ENCODE measurements at places on chromosomes 4 and X.
A peak's percentile ranks its signal among the peaks of the same experiment; 100 is the strongest.

GRCh38 chr4:145625677-145626622 is 6.8 kb downstream of the MMAA start:
- no peak for DNase-seq

GRCh38 chrX:43446752-43447151 is 209.3 kb upstream of the MAOA start:
- DNase-seq = no peak

GRCh38 chr4:113537628-113538027 is 223.9 kb downstream of the CAMK2D start:
- DNase-seq = no peak

DNA sequence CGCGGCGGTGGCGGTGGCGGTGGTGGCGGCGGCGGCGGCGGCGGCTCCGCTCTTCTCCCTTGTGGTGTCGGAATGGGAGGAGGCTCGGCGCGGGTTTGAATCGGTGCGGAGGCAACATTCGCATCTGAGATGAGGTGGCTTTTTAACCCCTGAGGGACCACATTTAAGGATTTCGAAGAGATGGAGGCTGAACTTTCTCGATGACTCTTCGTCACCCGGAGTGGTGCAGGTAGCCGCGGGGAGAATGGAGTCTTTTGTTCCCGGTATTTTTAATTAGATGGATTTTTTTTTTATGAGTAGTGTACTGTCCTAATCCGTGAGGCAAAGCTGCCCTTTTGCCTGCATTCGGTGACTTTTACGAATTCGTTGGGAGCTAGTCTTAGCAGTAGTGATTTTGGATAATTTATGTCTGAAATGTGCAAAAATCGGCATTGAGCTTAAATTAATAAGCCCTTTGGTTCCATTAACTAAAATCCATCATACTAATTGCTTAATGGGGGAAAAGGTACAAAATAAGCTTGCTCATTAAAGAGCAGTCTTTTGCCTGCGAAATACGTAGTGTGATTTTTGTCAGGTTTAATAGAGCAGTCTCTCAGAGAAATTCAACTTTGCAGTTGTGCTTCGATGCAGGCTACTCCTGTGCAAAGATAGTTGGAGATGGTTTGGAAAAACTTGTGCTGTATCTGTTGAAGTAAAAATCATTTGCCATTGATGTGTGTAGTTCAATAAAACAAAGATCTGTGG is 206.2 kb downstream of the TENM3 start:
- no peak for DNase-seq

DNA sequence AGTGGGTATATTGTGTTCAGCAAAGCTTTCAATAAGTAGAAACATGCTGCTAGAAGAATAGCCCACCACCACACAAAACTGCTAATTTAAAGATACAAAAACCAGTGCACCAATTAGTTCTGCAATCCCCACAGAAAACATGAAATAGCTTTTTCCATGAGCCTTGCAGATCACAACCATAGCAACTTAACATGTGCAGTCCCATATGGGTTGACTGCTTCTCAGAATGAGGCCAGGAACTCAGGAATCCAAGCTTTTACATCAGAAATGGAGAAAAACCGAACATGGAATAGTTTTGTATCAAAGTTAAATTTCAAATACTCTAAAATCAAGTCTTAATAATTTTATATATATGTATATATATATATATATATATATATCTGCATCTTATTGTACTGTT is 66.6 kb upstream of the IQCM start:
- no peak for DNase-seq

GRCh38 chr4:95506264-95506663 is 42.5 kb downstream of the UNC5C start:
- no peak for DNase-seq

- DNase-seq = no peak
Measured at GRCh38 chr4:83308672-83309071, 24.1 kb upstream of the COQ2 start.

DNA sequence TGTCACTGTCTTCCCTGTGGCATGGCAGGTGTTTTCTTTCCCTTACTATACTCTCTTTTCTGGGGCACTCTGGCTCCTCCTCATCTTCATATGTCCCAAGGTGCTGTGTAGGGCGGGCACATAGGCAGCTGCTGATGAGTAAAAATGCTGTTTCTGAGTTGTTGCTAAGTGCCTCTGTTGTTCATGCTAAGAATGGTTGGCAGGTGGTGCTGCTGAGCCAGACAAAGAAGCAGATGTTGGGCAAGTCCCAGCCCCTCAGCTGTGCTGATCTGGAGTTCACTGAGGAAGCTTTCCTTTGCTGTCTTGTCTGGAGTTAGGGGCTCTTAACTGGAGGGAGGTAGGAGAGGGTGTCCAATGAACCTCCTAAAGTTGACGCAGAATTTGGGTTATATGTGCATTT is 40.6 kb downstream of the HADH start:
- peak; percentile 8 for DNase-seq

DNA sequence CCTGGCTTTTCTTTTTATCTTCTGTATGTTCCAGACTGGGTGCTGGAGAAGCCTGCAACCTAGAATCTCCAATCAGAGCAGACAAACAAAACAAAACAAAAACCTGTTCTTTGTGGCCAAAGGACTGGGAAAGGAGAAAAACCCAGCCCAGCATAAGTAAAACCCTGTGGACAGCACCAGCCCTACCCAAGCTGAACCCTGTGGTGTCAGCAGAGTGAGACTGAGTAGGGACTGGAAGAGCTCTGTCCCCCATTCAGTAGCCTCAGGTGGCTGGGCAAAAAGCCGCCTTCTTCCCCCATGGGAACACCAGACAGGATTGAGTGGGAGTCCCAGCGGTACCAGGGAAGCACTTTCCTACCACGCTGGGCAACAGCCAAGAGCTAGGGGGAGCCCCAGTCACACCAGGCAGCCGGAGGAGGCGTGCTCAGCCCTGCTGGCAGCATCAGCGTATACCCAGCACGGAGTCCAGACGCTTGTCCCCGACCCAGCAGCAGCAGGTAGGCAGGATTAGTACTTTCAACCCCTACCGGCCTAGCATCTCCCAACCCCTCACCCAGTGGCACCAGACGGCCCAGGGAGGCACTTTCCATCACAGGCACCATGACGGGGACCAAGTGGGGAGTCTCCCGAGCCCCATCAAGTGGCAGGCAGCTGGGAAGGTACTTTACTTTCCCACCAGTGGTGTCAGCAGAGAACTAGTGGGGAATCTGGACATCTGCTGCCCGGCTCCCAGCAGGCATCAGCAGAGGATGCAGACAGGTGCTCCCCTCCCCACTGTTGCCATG is 8.6 kb upstream of the JADE3 start:
- DNase-seq = peak; percentile 38

GRCh38 chr4:104412344-104412743 is 82.3 kb downstream of the CXXC4 start:
- DNase-seq = no peak

DNA sequence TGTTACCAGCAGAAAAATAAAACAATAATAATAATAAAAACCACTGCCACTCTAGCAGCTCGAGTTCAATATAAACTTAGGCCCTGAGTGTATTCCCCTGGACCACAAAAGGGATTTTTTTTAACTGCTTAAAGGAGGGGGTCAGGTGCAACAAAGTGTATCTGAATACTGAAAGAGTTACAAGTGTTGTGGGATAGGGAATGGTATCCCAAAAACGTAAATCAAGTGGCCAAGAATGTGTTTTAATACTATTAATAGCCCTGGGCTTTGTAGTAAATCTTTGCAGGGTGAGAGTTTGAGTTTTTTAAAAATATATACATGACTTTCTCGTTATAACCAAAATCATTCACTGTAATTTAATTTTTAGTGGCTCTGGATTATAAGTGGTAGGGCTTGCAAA is 860.1 kb upstream of the INTU start:
- DNase-seq = no peak

- DNase-seq = no peak
Measured at GRCh38 chr4:8819473-8820177, 52.0 kb downstream of the HMX1 start.

GRCh38 chrX:153582896-153583295 is 16.0 kb downstream of the CCNQ start:
- no peak for DNase-seq

DNA sequence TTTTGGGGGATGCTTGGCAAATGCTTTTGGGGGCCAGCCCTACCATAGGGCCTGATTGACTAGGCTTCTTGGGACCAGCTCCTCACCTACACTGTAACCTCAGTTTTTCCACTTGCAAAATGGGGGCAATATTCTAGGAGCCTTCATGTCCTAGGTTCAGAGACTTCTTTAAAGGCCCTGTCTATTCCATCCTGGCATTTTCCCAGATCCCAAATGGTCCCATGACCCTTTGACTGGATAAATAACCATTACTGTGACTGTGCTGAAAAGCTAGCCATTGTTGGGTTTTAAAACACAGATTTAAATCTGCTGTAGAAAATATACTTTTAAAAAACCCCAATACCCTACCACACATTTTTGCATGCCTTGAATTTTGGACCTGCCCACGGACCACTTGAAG is 149.8 kb downstream of the EFNB1 start:
- no peak for DNase-seq

GRCh38 chr4:127788517-127788916 is 6.4 kb downstream of the HSPA4L start:
- DNase-seq = no peak

GRCh38 chrX:130497531-130497930 is 95.7 kb downstream of the RBMX2 start:
- DNase-seq = no peak

GRCh38 chr4:187908731-187909130 is 86.8 kb upstream of the ZFP42 start:
- DNase-seq = no peak

DNA sequence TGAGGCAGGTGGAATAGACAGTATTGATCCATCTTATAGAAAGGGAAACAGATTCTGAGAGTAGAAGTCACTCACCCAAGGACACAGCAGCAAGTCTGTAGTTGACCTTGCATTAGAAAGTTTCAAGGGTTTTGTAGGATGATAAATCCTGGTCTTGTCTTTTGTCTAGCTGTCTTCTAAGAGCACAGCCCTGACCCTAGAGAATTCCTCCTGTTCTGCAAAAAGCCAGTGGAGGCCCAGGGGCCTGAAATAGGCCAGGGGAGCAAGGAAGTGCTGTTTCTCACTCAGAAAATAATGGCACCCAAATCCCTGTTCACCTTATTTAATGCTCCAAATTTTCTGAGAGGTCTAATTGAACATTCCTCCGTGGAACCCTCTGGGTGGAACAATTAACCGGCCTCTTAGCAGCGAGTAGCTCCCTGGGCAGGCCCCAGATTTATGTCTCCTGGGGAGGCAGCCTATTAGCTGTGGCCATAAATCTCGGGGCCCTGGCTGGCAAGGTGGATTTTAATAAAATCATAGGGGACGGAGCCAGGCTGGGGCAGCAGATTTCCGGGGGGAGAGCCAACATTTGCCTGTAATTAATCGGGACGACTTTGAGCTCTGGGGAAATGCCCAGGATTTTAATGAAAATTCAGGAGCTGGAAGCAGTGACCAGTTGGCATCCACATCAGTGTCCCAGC is 49.2 kb upstream of the MSX1 start:
- no peak for DNase-seq

- DNase-seq = no peak
Measured at GRCh38 chr4:22873899-22874298, 181.2 kb downstream of the GBA3 start.

DNA sequence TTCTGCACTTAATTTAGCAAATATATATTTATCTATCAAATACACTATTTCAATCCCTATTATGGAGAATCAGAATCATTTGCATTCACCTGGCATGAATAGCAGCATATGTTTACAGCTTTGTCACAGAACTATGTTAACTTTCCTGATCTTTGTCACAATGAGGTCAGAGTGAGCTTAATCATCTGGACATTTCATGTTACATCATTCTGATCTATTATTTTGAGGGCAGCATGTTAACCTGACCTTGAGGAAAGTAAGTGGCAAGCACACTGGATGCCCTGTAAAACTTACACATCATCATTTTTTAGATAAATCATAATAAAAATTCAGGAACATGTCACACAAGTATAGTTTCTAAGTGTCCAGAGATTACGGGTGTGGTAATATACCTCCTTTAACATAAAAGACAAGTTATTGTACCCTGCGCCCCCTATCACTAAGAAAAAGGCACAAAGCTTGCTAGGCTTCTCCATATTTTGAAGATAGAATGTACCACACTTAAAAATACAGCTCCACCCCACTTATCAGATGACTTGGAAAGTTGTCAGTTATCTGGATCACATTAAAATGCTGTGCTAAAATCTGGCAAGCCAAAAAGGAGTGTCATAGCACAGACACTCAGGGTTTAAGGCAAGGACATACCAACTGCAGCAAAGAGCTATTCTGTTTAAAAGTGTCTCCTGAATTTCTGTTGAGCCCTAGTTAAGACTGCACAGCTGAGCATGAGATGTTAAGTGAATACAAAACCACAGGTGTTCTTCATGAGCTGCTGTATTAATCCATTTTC is 182.7 kb upstream of the FAT4 start:
- DNase-seq = no peak

GRCh38 chr4:70746179-70746839 is 24.5 kb downstream of the RUFY3 start:
- DNase-seq = no peak

DNA sequence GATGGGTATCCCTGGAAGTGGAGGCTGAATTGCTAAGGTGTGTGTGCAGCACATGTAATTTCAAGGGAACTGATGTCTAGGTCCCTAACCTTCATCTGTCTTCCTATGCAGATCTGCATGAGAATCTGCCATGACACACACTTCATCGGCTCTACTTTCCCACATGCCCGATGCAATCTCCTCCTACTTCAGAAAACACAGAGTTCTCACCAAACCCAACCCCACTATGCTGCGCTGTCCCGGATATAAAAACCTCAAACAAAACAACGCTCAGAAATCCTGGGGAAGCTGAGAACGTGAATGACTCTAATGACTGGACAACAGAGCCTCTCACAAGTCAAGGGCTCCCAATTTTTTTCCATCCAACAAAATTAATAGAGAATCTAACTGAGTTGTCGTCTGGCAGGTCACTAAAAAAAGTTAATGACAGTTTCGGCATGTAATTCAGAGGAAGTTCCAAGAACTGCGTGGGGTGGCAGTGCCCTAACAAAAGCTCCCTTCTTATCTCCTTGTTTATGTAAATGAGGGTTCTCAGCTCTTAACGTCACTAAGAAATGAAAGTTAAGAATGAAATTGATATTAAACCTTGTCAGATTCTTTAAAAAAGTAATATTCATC is 39.0 kb downstream of the STX18 start:
- DNase-seq = no peak

DNA sequence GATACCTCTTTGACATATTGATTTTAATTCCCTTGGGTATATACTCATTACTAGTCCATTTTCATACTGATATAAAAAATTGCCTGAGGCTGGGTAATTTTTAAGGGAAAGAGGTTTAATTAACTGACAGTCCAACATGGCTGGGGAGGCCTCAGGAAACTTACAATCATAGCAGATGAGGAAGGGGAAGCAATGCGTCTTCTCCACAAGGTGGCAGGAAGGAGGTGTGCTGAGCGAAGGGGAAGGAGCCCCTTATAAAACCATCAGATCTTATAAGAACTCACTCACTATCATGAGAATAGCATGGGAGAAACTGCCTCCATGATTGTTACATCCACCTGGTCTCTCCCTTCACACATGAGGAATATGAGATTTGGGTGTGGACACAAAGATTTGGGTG is 42.4 kb downstream of the MSX1 start:
- no peak for DNase-seq

DNA sequence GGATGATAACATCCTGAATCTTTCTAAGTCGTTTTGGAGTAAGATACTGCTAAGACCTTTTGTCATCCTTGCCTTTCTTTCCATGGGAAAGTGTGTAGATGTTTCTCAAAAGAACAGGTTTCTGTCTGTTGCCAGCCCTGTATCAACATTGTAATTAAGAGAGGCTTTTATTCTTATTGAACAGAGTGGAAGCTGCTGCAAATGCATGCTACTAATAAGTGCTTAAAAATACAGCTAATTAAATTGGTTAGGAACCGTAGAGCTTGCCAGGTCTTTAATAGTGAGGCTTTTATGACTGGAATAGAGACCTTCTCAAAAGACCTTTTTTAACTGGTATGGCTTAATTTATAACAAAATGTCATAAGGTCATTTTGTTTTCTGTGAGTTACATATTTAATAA is 34.4 kb downstream of the INTU start:
- no peak for DNase-seq
